ENCODE measurements at places on chromosomes 3 and 15. TPM values are rescaled to one million over a fixed set of nuclear protein-coding genes. Genes with fewer than 3 reads are reported as not detected.

GRCh38 chr3:155367506-155367905 is 74.0 kb upstream of the STRIT1 start:
- DNase-seq: no peak

Gene MITF
- total RNA-seq: 6.2 TPM

Gene CCDC54
- total RNA-seq: not detected

Gene RUBCN
- 21.2 TPM for total RNA-seq
